ENCODE measurements at places on chromosomes 4 and X.

GRCh38 chr4:23876418-23877089 lies 13.3 kb downstream of the PPARGC1A start:
- DNase-seq, result no peak

DNA sequence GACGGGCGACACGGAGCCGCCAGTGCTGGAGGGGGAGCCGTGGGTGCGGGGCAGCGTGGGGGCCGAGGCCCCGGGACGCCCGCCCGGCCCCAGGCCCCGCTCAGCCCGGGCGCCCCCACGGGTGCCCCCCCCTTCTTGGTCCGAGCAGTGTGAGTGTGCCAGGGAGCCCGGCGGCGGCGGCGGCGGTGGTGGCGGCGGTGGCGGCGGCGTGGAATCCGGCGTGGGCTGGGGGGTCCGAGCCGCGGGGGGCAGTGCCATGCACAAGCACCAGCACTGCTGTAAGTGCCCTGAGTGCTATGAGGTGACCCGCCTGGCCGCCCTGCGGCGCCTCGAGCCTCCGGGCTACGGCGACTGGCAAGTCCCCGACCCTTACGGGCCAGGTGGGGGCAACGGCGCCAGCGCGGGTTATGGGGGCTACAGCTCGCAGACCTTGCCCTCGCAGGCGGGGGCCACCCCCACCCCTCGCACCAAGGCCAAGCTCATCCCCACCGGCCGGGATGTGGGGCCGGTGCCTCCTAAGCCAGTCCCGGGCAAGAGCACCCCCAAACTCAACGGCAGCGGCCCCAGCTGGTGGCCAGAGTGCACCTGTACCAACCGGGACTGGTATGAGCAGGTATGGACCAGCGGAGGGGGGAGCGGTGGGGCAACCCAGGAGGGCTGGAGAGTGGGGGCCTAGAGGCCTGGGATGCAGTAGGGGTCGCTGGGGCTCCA lies 466 bp downstream of the DLG3 start:
- DNase-seq, result no peak

DNA sequence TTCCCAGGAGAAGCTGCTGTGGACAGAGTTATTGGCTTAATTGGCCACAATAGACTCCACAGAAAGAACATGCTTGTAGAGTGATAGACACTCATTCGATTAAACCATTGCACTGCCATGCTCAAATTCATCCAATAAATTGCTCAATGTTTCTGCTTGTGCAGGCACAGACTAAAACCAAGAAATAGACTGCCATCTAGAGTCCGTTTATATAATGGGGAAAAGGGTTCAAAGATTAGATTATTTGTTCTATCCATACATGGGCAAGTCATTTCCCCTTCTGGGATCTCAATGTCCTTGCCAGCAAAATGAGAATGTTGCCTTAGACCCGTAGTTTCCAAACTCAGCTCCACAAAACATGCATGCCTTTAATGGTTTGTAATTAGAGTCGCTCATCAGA lies 8.7 kb downstream of the SMIM10 start:
- DNase-seq, result no peak

DNA sequence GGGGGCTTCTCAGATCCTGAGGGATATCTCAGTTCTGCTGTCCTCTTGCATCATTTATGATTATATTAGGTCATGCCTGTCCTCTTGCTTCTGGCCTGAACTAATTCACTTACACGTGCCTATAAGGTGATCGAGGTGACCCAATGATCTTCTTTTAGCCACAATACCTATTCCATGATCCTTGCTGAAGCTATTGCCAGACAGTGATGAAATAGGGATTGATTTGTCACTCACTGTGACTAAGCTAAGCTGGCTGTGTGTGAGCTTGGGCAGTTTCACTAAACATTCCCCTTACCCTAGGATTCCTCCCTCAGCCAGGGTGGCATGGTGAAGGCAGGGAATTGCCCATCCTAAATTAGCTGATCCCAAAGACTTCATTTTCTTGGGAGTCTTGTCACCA lies 19.0 kb downstream of the HADH start:
- no peak for DNase-seq

DNA sequence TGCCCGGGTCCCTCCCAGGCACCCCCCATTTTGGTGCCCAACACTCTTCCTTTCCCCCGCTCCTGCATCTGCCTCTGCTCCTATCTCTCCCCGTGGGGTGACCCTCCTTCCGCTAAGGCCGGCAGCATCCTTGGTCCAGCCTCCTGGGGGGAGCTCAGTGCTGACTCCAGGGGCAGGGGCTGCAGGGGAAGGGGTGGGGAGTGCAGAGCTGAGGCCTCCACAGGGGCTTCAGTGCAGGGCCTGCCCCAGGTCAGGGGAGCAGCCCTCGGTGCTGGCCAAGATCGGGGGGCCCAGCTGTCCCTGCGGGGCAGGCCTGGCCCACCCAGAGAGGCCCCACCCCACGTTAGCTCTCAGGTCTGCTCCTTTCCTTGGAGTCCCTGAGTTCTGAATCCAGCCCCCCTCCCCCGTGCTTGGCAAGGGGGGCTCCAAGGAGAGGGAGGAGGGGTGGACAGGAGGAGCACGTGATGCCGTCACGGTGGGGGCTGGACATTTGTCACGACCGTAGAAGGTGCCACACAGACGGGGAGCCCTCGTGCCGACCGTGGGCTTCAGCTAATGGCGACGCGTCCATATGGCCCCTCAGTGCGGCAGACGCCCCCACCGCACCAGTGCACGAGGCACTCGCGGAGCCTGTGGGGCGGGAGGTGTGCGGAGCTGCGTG lies 63.5 kb upstream of the ADRA2C start:
- no peak for DNase-seq

- DNase-seq, result no peak
Measured at GRCh38 chrX:137198040-137198439, 164.2 kb upstream of the GPR101 start.

GRCh38 chr4:106056914-106057313 lies 161.6 kb downstream of the NPNT start:
- DNase-seq, result no peak

DNA sequence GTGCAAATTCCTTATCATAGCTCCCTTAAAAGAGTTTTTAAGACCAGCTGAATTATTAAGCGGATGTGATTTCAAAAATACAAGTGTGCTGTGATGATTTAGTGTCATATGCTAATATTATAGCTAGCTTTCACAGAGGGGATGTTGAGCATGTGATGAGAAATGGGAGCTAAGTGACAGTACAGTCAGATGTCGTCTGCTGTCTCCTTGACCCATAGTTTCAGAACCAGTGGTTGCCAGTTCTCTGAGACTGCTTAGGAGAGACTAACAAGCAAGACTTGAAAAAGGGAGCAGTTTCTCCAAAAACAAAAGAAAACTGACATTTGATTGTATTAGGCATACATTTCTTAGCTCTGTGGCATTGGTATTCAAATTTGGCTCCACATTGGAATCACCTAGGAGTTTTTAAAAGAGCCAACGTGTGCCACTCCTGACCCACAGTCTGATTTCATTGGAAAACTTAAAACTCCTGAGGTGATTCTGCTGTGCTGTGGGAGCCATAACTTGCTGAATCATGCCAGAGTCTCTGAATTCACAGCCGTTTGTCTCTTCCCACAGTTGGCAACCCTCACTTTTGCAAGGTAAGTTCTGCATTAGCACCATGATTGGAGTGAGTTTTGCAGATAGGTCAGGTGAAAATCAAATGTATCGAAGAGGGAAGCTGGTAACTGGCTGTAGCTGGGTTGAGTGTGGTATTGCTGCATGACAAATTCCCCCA lies 20.3 kb downstream of the FUNDC2 start:
- no peak for DNase-seq

- DNase-seq, result no peak
Measured at GRCh38 chrX:110281377-110281776, 36.5 kb downstream of the AMMECR1 start.

Data from stimulated activated naive CD4-positive, alpha-beta T cell (primary cell).